ENCODE measurements at places on chromosomes 5 and 9. TPM values are rescaled to one million over a fixed set of nuclear protein-coding genes. Genes with fewer than 3 reads are reported as not detected.

DNA sequence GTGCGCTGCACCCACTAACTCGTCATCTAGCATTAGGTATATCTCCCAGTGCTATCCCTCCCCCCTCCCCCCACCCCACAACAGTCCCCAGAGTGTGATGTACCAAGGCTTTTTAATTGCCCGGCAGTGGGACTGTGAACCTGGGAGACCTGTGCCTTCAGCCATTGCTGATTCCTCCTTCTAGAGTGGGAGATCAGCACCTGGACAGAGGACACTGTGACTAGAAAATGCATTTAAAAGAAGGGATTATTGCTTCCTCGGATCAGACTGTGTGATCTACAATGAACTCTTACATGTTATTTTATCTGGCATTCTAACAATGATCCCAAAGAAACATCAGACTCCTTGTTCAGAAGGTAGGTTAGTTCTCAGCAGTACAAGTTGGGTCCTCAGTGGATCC is 25.9 kb downstream of the CTSL start:
- DNase-seq: no peak
- H3K4me3 ChIP-seq: no peak overlapping the region
- H3K27ac ChIP-seq: no peak overlapping the region

DNA sequence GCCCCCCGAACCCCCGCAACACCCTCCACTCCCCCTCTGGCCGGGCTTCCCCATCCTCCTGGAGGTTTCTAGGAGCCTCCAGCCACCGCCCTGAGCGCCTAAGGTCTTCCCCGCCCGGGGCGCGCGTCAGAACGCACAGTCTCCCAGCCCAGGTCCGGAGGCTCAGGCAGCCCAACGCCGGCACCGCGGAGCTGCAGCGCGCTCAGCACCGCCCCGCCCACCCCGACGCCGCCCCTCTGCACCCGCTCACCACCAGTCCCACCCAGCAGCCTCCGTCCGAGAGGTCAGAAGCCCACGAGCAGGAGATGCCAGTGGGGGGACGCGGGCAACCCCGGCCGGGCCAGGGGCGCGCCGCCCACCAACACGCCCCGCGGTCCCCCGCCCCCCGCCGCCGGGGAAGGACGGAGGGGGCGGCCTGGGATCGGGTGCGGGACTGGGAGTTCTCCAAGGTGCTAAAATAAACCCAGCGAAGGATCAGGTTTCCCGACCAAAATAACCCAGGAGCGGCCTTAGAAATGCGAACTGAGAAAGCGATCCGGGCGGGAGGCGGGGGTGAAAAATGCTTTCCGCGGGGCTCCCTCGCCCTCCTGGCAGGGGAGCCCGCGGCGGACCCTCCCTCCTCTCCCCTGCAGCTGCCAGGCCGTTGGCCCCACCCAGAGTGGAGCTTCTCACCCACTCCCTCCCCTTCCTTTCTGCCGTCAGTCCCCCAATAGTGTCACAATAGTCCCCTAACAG is 6.5 kb upstream of the FAM78A start:
- no peak overlapping the region for H3K4me3 ChIP-seq
- peak; percentile 28 for DNase-seq

DNA sequence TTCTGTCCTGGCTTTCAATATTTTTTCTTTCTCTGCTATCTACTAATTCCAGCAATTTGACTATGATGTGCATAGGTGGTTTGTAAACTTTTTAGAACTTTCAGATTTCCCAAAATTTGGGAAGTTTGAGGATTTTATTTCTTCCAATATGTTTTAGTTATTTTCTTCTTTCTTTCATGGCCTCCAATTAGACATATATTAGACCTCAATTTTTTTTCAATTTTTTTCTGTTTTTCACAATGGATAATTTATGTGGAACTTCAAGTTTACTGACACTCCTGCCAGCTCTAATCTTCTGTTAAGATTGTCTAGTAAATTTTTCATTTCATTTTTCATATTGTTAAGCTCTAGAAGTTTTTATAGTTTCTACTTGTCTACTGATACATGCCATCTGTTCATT is 163.3 kb downstream of the SAXO1 start:
- H3K36me3 ChIP-seq: no peaks in the 10 kb centered on the region
- H3K27ac ChIP-seq: no peak overlapping the region
- no peaks in the 10 kb centered on the region for H3K4me1 ChIP-seq
- no peaks in the 10 kb centered on the region for H3K27me3 ChIP-seq
- H3K4me3 ChIP-seq: no peak overlapping the region
- DNase-seq: no peak

- DNase-seq: peak; percentile 90
- H3K4me3 ChIP-seq: peak overlapping the region; percentile 20
- H3K4me1 ChIP-seq: peaks cover 16% of the 10 kb centered on the region
- no peaks in the 10 kb centered on the region for H3K36me3 ChIP-seq
- H3K27me3 ChIP-seq: no peaks in the 10 kb centered on the region
Measured at GRCh38 chr9:4084435-4084818, 215.4 kb downstream of the GLIS3 start.

DNA sequence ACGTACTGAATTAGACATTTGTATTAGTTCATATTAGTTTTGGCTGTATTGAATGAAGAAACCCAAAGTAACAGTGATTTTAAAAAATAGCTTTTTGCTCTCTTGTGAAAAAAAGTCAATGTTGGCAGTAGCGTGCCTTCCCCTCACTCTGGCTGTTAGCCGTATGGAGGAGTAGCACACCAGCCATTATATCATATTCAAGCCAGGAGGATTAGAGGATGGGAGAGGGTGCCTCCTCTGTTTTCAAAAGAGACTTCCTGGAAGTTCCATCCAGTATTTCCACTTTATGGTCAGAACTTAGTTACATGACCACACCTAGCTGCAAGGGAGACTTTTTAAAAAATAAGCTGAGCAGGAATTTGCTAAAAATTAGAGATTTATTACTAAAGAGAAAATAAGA is 41.2 kb downstream of the GPR21 start:
- DNase-seq: no peak
- H3K4me1 ChIP-seq: peaks cover 5% of the 10 kb centered on the region
- no peak overlapping the region for H3K4me3 ChIP-seq
- H3K36me3 ChIP-seq: peaks cover 17% of the 10 kb centered on the region

- DNase-seq: no peak
- no peak overlapping the region for H3K4me3 ChIP-seq
- H3K27ac ChIP-seq: no peak overlapping the region
- H3K4me1 ChIP-seq: no peaks in the 10 kb centered on the region
Measured at GRCh38 chr9:130483371-130483971, 38.7 kb downstream of the ASS1 start.

- H3K27ac ChIP-seq: no peak overlapping the region
- DNase-seq: no peak
- H3K4me3 ChIP-seq: no peak overlapping the region
- no peaks in the 10 kb centered on the region for H3K36me3 ChIP-seq
Measured at GRCh38 chr5:2298781-2299180, 416.1 kb upstream of the IRX4 start.

- DNase-seq: no peak
- H3K27me3 ChIP-seq: no peaks in the 10 kb centered on the region
- no peak overlapping the region for H3K4me3 ChIP-seq
- H3K36me3 ChIP-seq: peaks cover 2% of the 10 kb centered on the region
Measured at GRCh38 chr9:75128535-75128934, 40.2 kb downstream of the OSTF1 start.

DNA sequence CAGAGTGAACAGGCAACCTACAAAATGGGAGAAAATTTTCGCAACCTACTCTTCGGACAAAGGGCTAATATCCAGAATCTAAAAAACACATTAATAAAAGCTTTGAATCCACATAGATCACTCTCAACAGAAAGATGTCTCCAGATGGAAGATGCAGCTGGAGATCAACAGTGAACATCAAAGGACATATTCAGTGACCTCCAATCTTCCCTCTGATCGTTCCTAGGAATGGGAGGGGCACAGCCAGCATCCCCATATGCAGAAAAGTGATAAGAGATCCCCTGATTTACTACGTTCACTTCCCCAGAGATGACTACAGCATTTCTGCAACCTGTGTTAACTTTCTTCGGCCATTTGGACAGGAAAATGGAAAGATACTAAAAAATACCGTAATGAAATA is 21.2 kb downstream of the OXCT1 start:
- H3K27ac ChIP-seq: no peak overlapping the region
- DNase-seq: no peak
- no peaks in the 10 kb centered on the region for H3K27me3 ChIP-seq
- H3K4me1 ChIP-seq: no peaks in the 10 kb centered on the region
- H3K4me3 ChIP-seq: no peak overlapping the region

GRCh38 chr5:14217587-14217986 is 74.4 kb downstream of the TRIO start:
- H3K4me1 ChIP-seq: peaks cover 44% of the 10 kb centered on the region
- H3K27ac ChIP-seq: 0 out of 2 replicates have a peak overlapping the region, but pooled peaks have one; percentile 25
- DNase-seq: no peak
- H3K27me3 ChIP-seq: no peaks in the 10 kb centered on the region
- peaks cover 11% of the 10 kb centered on the region for H3K36me3 ChIP-seq

DNA sequence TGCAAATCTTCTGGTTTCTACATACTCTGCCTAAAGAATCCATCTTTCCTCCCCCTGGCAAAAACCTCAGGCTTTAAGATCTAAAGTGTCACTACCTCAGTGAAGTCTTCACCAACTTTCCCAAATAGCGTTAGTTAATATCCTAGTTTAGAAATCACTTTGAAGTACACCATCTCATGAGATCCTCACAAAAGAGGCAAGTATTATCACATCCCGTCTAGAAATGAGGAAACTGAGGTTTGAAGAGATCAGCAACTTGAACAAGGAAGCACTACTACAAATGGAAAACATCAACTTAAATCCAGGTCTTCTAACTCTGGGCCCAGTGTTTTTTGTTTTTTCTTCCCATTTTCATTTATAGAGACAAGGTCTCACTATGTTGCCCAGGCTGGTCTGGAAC is 4.6 kb downstream of the AP3B1 start:
- no peaks in the 10 kb centered on the region for H3K36me3 ChIP-seq
- no peak for DNase-seq
- H3K27me3 ChIP-seq: no peaks in the 10 kb centered on the region
- no peak overlapping the region for H3K4me3 ChIP-seq

DNA sequence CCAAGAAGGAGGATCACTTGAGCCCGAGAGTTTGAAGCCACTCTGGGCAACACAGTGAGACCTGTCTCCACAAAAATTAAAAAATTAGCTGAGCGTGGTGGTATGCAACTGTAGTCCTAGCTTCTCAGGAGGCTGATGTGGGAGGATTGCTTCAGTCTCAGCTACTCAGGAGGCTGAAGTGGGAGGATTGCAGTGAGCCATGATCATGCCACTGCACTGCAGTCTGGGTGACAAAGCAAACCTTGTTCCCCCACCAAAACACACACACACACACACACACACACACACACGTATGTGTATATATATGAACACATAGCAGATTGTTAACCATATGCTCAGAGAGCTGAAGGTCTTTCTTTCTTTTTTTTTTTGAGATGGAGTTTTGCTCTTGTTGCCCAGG is 157.5 kb upstream of the MAST4 start:
- no peak for DNase-seq
- H3K27ac ChIP-seq: no peak overlapping the region
- H3K27me3 ChIP-seq: no peaks in the 10 kb centered on the region
- H3K4me3 ChIP-seq: no peak overlapping the region

- H3K27me3 ChIP-seq: no peaks in the 10 kb centered on the region
- no peak overlapping the region for H3K27ac ChIP-seq
- peaks cover 3% of the 10 kb centered on the region for H3K4me1 ChIP-seq
- H3K4me3 ChIP-seq: no peak overlapping the region
Measured at GRCh38 chr9:95174038-95174437, 143.5 kb downstream of the FANCC start.

- DNase-seq: no peak
- no peak overlapping the region for H3K27ac ChIP-seq
- H3K4me3 ChIP-seq: no peak overlapping the region
Measured at GRCh38 chr9:92720209-92720765, 44.3 kb downstream of the BICD2 start.

The FAM114A2 gene
- total RNA-seq: 36.4 TPM

The GPR150 gene
- total RNA-seq: under 0.01 TPM

The ST8SIA4 gene
- 0.18 TPM for total RNA-seq

The DAB2IP gene
- total RNA-seq: 5.6 TPM

The SLC36A2 gene
- not detected for total RNA-seq

The PCDHA1 gene
- not detected for total RNA-seq

The LRRC70 gene
- total RNA-seq: 0.83 TPM

Data from IMR-90 (cell line).